ENCODE measurements at places on chromosomes 1 and 21. TPM values are rescaled to one million over a fixed set of nuclear protein-coding genes. Genes with fewer than 3 reads are reported as not detected.

The CCT8 gene
- 184 TPM for total RNA-seq

The FCAMR gene
- total RNA-seq, result not detected

The KLF17 gene
- not detected for total RNA-seq

The RRP1B gene
- 26.0 TPM for total RNA-seq

The MPL gene
- total RNA-seq, result 0.73 TPM

The ST6GALNAC5 gene
- total RNA-seq, result 1.3 TPM

The SOX13 gene
- 27.9 TPM for total RNA-seq

The IGSF9 gene
- 7.5 TPM for total RNA-seq

The SYTL1 gene
- 16.5 TPM for total RNA-seq

The ALX3 gene
- not detected for total RNA-seq

The RGS8 gene
- total RNA-seq, result not detected

The DRAXIN gene
- total RNA-seq, result not detected
